Mucosa of gallbladder (tissue), 1 donor: ENCODE measurements at places on chromosomes 5 and 9.

DNA sequence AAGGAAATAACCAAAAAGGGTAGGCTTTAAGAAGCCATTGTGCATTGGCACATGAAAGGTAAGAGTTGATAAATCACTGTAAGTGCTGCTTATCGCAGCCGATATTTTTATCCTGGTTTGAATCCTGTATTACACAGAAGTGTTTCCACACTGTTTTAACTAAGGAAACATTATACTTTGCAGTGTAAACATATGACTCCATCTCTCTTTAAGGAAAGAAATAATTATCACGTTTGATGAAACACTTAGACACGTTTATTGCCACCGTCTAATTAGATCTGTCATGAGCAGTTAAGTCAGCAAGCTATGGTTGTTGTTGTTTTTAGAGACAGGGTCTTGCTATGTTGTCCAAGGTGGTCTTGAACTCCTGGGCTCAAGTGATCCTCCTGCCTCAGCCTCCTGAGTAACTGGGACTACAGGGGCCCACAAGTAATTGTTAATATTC lies 85.7 kb upstream of the TNFAIP8 start:
- no peak for DNase-seq

DNA sequence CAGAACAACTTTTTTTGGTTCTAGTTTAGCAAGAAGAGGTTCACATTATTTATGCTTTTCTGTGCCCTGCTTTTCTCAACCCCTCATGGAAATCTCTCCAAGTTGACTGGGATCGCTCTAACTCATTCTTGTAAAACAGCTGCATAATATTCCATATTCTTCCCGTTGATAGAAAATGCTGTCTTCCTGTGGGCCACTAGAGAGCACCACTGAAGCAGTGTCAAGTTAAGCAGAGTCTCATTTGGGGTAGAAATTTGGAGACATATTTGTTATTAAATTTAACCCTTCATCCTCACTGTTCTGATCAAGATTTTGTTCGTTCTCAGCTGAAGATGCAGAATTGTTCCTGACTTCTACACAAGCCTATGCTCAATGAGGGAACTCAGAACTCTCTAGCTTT lies 140.1 kb downstream of the CEMIP2 start:
- no peak for DNase-seq

GRCh38 chr9:126514037-126514821 lies 99.5 kb upstream of the LMX1B start:
- peak; percentile 48 for DNase-seq

- DNase-seq, result no peak
Observed at GRCh38 chr9:123964761-123965160, 34.8 kb upstream of the DENND1A start.

GRCh38 chr5:78519198-78519941 lies 129.2 kb downstream of the LHFPL2 start:
- no peak for DNase-seq

DNA sequence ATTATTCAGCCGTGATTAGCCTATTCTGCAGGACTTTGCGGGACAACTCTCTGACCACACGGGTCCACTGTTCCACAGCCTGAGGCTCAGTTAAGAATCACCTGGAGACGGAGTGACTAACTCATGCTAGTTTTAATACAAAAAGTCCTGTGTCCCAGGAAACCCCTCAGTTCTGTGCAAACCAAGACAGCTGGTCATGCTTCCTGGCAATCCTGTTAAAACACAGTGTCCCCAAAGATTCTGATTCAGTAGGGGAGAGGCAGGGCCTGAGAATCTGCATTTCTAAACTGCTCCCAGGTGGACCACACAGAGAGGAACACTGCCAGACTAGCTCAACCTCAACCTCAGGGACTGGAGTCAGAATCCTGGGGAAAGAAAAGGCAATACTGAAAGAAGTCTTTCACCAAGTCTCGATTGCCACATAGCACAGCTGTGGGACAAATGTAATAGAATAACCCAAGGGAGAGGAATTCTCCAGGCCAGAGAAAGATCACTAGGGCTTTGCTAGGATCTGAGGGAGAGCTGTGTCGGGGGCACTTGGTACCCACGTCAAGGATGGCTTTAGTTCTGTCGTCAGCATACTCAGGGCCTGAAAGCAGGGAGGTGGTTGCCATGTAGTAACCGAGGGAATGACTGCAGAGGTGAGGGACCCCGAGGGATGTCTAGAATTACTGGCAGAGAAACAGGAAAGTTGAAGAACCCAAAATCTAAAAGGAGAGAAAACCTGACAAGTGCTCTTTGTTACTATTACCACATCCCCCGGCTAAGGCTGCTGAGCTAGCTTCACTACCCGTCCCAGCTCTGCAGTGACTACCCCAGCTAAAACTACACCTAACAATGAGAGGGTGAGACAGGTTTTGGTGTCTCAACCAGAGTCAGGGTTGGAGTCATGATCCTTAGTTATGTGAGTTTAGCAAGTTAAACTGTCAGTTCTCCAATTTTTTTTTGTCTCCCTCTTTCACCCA lies 8.6 kb downstream of the SUSD1 start:
- no peak for DNase-seq

DNA sequence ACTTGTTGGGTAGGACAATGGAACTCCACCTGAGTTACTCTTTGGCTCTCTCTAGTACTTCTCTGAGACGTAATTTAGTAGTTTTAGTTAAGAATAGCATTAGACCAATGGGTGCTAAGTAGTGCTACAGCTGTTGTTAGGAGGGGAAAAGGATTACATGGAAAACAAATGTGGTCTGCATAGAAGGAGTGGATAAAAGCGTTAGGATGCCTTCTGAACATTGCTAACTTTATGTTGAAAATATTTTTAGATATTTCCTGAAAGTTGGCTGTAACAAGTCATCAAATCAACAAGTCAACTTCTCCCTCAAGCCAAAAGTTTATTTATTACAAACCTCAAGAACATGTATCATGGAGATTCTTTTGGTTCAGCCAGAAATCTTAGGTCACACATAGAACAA lies 409.5 kb upstream of the MEF2C start:
- DNase-seq, result no peak

DNA sequence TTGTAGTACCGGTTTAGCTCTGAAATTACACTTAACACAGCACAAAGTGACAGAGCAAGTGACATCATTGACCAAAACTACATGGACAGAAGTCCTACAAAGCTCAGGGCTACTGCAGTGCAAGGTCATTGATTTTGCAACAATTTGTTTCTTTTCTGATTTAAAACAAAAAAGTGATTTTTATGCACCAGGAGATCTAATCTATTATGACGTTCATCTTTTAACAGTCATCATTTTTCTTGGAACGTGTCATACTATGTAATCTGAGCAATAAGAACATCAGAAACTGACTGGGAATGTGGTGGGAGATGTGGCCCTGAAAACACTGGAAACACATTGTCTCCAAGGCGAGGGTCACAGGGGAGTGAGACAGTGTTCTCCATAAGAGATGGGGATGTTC lies 17.4 kb upstream of the ZFAND5 start:
- no peak for DNase-seq

GRCh38 chr9:117344892-117345660 lies 69.8 kb downstream of the ASTN2 start:
- no peak for DNase-seq

DNA sequence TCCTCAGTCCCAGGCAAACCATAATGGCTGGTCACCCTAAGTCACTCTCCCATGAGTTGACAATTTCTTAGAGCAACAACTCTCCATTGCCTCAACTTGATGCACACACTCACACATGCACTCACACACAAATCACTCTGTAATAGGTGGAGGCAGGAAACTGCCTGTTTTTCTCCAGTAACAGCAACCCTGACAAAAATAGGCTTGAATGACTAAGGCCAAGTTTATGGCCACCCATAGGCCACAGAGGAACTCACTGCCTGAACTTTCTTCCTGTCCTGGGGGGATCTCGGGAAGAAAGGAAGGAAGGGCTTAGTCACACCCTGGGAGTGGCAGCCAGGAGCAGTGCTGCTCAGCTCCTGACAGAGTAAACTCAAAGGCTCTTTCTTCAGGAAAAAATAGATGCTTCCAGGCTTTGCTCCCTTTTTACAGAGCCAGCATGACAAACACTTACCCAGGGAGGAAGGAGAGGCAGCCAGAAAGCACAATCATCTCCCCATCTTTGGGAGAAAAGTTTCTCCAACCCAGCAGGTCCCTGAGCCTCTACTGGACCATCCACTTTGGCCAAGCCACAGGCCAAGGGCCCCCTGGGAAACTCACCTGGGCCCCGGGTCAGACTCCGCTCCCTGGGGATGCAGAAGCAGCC lies 368 bp downstream of the SH3TC2 start:
- DNase-seq, result no peak

DNA sequence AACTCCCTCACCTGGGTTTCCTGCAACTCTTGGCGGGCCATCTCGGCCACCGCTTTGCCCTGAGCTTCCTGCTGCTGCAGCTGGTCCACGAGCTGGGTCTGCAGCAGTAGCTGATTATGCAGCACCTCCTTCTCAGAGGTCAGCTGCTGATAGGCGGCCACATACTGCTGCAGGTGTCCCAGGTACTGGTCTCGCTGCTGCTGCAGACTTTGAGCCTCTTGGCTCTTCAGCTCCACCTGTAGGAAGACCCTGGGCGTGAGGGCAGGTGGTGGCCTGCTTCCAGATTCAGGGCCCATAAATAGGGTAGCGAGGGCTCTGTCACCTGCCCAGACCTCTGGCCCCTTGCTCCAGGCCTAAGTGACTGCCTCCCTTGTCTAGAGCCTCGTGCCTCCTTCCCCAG lies 16.7 kb downstream of the GOLGA2 start:
- no peak for DNase-seq

GRCh38 chr5:119386596-119387344 lies 31.0 kb downstream of the TNFAIP8 start:
- DNase-seq, result peak; percentile 21

DNA sequence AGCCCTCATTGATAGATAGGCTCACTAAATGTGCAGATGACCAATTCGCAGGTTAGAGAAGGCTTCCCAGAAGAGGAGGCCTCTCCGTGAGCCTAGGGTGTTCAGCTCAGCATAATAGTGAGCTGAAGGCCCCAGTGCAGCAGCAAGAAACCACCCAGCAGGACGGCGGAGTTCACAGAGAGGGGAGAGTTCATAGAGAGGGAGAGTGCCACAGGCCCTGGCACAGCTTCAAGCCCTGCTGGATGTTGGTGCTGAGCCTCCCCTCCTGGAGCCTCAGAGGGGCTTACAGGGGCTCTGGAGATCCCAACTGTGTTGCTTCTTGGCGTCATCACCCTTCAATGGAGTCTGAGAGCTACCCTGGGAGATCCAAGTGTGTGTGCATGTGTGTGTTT lies 2.1 kb downstream of the SLC22A5 start:
- no peak for DNase-seq

DNA sequence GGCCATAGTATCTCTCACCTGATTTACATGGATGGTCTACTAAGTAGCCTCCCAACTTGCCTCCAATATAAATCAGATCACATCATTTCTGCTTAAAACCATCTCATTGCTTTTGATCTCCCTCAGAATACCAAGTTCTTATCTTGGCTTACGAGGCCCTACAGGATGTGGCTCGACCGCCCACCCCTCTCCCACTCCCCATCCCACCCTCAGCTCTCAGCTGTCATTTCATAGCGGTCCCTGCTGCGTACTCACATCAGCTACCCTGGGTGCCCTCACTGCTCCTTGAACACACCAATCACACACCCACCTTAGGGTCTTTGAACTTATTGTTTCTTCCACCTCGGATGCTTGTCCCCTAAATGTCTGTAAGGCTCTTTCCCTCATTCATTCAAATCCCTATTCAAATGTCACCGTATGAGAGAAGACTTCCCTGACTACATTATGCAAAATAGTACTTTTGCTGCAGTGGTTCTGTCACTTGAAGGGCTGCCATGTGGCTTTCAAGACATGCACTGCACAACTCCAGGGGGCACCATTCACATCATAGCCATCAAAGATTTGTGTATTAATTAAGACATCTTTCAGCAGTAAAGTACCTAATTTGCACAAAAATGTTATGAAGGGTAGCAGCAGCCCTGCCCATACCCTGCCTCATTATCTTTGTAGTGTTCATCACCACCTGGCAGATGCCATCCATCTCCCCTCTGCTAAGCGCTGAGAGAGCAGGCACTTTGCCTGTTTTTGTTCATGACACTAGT lies 171.1 kb downstream of the ENC1 start:
- no peak for DNase-seq

DNA sequence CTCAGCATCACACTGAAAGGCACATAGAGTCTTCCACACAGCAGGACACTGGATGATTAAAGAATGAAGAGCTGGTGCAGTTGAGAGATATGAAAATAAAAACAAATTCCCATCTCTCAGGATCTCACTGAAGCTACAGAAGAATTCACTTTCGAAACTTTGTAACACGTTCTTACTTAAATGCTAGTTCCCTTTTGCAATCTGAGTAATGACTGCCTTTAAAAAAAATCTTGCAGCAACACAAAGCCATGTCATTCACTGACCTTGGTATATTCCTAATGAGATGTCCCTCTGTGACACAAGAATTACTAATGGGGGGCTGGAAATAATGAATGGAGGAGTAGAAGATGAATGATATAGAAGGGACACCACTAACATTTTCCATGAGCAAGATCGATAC lies 201.8 kb downstream of the GLIS3 start:
- no peak for DNase-seq

DNA sequence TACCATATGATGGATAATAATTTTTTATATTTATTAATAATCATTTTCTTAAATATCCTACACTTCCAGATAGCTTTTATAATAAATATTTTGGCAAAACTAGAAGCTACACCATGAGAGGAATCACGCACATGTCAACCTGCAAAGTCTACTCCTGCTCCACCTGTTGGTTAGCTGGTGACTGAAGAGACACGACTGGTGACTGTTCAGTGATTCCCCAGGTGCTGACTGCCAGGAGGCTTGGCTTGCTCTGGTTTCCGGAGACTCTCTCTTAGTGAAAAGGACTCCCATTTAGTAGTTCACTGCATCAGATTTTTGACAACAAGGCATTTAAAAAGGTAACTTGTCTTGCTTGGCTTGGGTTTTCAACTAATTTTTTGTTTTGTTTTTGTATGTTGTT lies 20.9 kb downstream of the GZMA start:
- DNase-seq, result no peak

GRCh38 chr5:16579142-16579847 lies 37.5 kb downstream of the RETREG1 start:
- no peak for DNase-seq

GRCh38 chr9:69190086-69190862 lies 16.2 kb downstream of the TJP2 start:
- DNase-seq, result no peak

- no peak for DNase-seq
Observed at GRCh38 chr5:2895876-2896275, 144.4 kb upstream of the IRX2 start.
